B cell (primary cell): ENCODE measurements at places on chromosomes 13 and 19.

GRCh38 chr19:12655546-12655945 is 11.0 kb downstream of the MAN2B1 start:
- no peak for DNase-seq

GRCh38 chr13:44363631-44364344 is 9.8 kb upstream of the SERP2 start:
- DNase-seq, result no peak

- DNase-seq, result peak; percentile 65
Observed at GRCh38 chr19:50909240-50910070, 1.7 kb downstream of the KLK4 start.

DNA sequence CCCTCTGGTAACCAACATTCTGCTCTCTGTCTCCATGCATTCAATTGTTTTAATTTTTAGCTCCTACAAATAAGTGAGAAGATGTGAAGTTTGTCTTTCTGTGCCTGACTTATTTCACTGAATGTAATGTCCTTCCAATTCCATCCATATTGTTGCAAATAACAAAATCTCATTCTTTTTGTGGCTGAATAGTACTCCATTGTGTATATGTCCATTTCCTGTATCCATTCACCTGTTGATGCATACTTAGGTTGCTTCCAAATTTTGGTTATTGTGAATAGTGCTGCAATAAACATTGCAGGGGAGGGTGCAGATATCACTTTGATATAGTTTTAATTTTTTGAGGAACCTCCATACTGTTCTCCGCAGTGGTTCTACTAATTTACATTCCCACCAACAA is 2.5 kb upstream of the ZNF284 start:
- no peak for DNase-seq

GRCh38 chr19:40128991-40129390 is 38.2 kb upstream of the ZNF780A start:
- DNase-seq, result no peak

GRCh38 chr13:32407854-32408253 is 20.1 kb downstream of the N4BP2L1 start:
- DNase-seq, result no peak

GRCh38 chr19:30487178-30487577 is 115.0 kb downstream of the ZNF536 start:
- no peak for DNase-seq

DNA sequence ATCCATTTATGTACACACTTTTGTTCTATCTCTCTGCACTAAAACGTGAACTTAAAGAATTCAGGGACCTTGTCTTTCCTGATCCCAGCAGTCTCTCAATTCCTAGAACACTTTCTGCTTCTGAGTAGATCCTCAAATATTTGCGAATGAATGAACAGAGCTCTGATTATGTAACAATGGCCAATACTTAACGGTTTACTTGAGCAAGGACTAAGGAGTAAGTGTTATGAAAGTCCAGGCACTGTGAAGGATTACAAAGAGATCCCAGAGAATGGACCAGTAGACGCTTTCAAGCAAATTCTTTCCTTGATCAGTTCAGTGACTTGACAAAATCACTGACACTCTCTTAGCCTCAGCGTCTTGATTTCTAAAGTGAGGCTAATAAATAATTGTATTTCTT is 514.5 kb upstream of the KLHL1 start:
- DNase-seq, result no peak

DNA sequence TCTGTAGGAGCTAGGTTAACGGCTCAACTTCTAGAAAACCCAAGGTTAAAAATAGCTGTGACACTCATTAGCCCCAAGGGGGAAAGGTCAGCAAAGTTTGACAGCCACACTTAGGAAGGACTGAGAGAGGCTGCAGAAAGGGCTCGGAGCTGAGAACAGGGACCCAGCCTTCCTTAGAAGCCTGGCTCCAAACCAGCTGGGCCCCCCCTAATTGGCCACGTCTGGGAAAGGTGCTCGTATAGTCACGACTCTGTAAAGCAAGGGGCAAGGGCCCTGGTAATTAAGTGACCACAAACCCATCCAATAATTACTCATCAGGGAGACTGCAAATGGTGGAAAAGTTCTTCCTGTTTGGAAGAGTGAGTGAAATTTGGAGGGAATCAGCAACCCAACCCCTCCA is 90.5 kb downstream of the RNASEH2B start:
- no peak for DNase-seq

DNA sequence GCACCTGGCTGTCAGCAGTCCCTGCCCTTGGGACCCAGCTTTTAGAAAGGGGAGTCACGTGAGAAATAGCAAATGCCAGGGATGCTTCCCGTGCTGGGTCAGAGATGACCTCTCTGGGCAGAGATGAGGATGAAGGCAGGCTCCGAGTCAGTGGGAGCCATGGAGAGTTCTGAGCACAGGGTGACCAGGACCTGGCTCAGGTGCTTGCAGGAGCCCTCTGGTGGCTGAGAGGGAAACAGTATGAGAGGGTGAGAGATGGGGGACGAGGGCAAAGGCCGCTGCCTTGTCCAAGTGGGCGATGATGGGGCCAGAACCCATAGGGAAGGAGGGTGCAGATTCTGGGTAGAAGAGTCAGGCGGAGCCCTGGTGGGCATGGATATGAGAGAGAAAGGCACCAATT is 15.8 kb downstream of the TMED1 start:
- no peak for DNase-seq

- DNase-seq, result no peak
Observed at GRCh38 chr19:45448887-45449299, 18.9 kb upstream of the FOSB start.

DNA sequence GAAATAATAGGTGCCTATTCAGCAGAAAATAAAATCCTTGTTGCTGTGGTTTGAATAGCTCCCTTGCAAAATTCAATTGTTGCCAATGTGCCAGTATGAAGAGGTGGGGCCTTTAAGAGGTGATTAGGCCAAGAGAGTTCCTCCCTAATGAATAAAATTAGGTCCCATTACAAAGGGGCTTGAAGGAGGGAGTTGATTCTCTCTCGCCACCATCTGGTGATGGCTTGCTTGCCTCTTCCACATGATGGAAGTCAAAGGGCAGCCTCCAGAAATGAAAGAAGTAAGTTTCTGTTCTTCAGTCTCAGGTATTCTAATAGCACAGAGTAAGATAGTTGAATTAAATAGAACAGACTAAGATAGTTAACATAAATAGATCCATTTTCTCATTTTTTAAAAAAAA is 3.0 kb upstream of the EEF1AKMT1 start:
- DNase-seq, result no peak
